ENCODE measurements at places on chromosomes 12 and 14.

- DNase-seq, result no peak
Measured at GRCh38 chr12:107226126-107226525, 132.8 kb upstream of the CRY1 start.

GRCh38 chr14:105536691-105537579 lies 10.6 kb downstream of the TMEM121 start:
- DNase-seq, result no peak

GRCh38 chr12:27969624-27970400 lies 2.7 kb downstream of the PTHLH start:
- peak; percentile 45 for DNase-seq

GRCh38 chr12:27866373-27867101 lies 86.5 kb upstream of the MANSC4 start:
- DNase-seq, result no peak

GRCh38 chr12:110170535-110171185 lies 46.5 kb downstream of the IFT81 start:
- no peak for DNase-seq

- DNase-seq, result no peak
Measured at GRCh38 chr14:94113490-94113889, 3.0 kb downstream of the IFI27 start.

GRCh38 chr12:86006727-86007126 lies 132.6 kb downstream of the NTS start:
- no peak for DNase-seq

GRCh38 chr12:5085896-5086295 lies 42.2 kb downstream of the KCNA5 start:
- DNase-seq, result no peak

DNA sequence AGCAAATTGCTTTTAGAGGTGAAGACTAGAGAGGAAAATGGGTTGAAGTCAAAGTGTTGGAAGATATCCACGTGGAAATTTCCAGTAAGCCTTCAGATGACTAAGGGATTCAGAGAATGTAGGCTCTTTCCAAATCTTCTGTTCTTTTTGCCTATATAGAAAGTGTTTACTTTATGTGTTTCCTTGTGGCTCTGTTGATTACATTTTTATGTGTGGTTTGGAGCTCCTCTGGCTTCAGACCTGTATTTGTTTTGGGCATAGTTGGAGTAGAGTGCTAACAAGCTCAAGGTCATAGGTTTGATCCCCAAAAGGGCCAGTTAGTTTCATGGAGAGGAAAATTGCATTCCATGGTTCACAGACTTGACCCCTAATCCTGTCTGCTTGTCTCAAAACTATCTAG lies 91.9 kb downstream of the IGF1 start:
- no peak for DNase-seq

- DNase-seq, result peak; percentile 8
Measured at GRCh38 chr12:28872654-28873268, 276.3 kb upstream of the FAR2 start.

DNA sequence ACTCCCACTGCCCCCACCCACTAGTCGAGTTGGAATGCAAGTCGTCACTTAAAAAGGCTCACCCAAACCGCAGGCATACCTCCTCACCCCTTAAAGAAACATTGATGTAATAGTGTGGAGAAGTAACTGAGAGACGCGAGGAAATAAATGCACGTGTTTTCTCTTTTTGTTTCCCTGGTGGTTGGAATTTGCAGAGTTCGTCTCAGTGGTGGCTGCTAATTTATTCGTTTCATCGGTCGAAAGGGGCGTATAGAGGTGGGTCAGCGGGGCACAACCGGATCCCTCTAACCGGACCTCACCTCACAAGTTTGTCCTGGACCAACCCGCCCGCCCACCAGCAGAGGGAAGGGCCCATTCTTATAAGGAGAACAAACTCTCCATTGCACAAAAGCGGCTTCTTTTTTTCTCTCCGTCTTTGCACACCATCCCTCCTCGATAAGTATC lies 5.0 kb upstream of the NPAS3 start:
- no peak for DNase-seq

GRCh38 chr14:38128640-38129039 lies 79.1 kb upstream of the SSTR1 start:
- no peak for DNase-seq

DNA sequence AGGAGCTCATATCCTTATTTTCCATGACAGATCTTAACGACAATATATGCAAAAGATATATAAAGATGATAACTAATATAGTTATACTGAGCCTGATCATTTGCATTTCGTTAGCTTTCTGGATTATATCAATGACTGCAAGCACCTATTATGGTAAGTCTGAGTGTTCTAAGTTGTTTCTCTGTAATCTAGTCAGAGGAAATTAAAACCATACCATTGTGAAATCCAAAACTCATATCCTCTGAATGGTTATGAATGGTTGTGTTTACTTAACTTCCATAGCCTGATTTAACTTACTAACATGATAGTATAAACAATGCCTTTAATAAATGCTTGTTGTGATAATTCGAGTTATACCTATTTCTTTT lies 760 bp downstream of the TMEM19 start:
- no peak for DNase-seq

DNA sequence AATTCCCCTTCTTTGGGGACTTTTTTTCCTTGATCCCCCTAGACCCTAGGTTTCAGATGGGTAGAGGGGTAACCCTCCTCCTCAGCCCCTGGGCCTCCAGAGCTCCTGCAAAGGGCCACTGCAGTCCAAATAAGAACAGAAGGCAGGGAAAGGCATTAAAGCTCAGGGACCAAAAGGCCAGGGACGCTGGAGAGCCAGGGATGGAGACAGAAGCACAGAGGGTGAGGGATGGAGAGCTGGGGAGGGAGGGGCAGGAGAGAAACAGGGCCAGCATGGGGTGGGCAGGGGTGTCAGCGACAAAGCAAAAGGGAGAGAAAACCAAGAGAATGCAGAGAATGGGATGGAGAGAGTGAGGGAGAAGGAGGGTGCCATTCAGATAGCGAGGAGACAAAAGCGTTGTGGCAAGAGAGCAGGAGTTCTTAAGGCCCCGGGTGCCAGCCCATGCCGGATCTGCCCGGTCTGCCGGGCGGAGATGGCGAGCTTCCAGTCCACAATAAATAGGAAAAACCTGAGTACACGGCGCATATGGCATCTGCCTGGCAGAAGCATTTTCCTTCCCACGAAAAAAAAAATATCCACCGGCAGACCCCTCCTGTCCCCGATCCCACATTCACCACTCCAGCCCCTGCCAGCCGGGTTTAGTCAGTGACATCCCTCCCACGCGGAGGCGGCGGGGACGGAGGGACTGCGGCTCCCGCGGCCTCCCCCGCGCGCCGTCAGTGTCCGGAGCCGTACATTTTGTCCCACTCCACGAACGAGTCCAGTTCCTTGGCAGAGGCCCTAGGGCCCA lies 28.6 kb downstream of the FIGNL2 start:
- DNase-seq, result no peak

DNA sequence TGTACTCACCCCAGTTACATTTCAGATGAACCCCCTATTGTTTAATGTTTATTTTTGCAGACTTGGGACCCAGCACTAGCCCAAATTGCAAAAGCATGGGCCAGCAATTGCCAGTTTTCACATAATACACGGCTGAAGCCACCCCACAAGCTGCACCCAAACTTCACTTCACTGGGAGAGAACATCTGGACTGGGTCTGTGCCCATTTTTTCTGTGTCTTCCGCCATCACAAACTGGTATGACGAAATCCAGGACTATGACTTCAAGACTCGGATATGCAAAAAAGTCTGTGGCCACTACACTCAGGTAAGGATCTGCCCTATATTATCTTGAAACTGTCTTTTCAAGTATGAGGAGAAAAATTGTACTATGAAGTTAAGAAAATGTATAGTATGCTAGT lies 1.2 kb downstream of the GLIPR1 start:
- DNase-seq, result no peak

DNA sequence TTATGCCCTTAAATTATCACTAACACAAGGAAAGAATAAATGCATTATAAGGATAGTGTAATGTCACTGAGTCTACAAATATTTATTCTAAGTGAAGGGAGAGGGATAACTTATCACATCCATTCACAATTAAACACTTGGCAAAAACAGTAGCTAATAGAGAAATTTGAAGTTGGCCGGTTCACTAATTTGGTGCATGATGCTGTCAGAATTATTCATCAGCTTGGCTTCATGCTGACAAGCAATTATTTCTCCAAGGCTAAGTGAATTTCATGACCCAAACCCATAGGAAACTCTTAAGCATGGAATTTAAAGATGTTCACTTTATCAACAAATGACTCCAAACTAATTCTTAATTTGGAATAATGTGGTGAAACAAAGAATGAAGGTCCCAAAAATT lies 25.0 kb upstream of the NR1H4 start:
- no peak for DNase-seq

DNA sequence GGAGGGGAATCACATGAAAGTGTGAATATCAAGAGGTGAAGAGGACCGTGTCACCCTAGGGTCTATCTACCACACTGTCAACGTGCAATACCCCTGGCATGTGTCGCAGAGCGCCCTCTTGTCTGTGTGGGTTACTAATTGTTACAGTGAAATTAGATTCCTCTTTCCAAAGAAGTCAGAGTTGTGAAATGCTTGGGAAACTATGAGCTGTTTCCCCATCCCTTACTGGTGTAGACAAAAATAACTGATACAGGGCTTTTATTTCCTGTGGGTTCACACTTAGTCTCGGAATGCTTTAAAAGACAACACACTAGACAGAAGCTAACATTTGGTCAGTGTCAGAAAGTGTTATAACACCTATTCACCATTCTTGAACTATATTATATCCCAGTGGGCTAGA lies 597.3 kb downstream of the NRXN3 start:
- DNase-seq, result no peak

DNA sequence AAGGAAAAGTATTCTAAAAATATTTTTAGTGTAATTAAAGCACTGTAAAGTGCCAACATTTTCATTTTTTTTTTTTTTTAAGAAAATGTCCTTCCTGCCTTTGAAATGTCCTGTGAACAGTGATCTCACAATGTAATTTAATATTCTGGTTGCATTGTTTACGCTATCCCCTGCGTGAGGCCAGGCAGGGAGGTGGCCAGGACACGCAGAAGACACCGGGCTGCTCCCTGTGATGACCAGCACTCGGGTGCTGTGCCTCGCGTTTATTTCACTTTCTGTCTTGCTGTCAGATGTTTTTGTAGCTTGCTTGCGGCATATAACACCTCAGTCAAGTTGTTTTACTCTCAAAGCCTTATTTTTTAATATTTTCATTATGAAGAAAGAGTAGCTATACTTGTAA lies 18.5 kb downstream of the PIWIL1 start:
- no peak for DNase-seq

- DNase-seq, result no peak
Measured at GRCh38 chr12:62860020-62860419, 74.9 kb downstream of the PPM1H start.

DNA sequence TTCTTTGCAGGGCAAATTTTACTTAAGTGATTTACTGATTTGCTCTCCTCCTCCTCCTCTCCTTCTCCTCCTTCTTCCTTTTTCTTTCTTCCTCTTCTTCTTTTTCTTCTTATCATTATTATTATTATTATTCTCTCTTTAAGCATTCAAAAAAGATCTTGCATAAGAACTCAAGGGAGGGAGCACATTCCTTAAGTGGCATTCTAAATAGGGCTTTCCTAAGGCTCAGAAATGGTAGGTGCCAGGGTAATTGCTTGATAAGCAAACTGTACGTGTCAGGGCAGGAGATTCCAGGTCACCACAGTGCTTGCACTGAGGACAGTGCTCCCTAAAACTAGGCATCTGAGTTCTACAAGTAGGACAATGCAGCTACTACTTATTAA lies 92.4 kb downstream of the SPTSSA start:
- no peak for DNase-seq
